GM23248 (cell line): ENCODE measurements at places on chromosomes 7 and 10. TPM values are rescaled to one million over a fixed set of nuclear protein-coding genes. Genes with fewer than 3 reads are reported as not detected.

DNA sequence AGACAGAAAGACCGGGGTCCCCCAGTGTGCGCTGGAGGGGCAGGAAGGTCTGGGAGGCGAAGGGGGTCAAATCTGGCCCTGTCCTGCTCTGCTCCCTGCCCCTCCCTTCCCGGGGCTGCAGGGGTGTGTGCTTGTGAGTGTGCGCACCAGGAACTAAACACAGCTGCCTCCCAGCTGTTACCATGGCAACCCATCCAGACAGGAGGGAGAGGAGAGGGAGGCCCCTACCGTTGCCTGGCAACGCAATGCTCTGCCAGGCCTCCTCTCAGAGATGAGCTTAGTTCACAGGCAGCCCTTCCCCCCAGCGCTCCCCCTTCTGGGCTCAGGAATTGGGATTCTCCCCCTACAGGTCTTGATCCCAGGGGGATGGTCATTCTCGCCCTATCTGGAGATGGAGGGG lies 6.1 kb downstream of the NYAP1 start:
- DNase-seq: peak; percentile 85

- peak; percentile 29 for DNase-seq
Observed at GRCh38 chr10:88113657-88114272, 250.3 kb downstream of the PTEN start.

- no peak for DNase-seq
Observed at GRCh38 chr7:117874191-117874700, 1.0 kb upstream of the CTTNBP2 start.

- no peak for DNase-seq
Observed at GRCh38 chr7:18796216-18796615, 300.7 kb downstream of the HDAC9 start.

DNA sequence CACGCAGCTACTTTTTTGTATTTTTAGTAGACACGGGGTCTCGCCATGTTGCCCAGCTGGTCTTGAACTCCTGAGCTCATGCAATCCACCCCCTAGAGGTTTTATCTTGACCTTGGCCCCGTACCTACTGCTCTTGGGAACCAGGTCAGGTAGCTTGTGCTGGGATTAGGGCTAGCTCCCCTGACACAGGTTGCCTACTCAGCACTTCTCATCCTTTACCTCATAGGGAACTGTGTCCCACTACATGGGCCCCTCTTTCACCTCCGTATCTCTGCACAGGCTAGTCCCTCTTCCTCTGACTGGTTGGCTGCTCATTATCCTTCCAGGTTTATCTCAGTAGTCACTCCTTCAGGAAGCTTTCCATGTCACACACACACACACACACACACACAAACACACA lies 58.0 kb upstream of the ITPRID1 start:
- DNase-seq: no peak

GRCh38 chr10:17873946-17874345 lies 64.8 kb downstream of the MRC1 start:
- DNase-seq: no peak

DNA sequence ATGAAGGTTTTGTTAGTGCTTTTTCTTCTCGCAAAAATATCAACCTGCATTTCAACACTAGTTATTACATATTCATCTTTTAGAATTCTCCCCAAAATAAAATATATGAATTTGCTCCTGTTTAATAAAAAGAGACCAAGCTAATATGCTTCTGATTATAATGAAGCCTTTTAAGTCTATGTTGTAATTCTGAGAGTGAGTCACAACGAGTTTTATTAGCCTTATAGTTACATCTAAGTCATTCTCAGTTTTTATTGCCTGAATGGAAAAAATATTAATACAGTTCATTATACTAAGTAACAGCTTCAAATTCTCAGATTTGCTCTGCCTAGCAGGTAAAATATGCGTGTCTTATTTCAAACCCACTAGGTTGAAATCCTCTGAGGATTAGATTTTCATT lies 152.4 kb upstream of the CELF2 start:
- DNase-seq: peak; percentile 77

GRCh38 chr10:29554660-29555059 lies 80.1 kb downstream of the SVIL start:
- DNase-seq: peak; percentile 69

DNA sequence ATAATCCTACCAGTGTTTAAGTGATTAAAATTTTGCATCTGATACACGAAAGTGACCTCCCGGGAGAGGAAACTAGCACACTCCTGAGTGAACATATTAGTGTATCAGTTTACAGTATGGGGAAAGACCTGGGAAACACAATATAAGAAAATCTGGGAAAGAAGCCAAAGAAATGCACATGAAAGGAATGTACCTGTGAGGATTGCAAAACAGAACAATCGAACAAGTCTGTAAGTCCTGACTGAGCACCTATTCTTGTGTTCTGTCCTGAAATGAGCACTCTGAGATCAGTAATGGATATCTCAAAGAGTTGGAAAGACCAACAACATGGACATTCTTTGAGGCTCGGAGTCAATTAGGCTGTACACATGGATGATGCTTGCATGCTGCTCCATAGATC lies 554.7 kb downstream of the SORCS3 start:
- DNase-seq: no peak

DNA sequence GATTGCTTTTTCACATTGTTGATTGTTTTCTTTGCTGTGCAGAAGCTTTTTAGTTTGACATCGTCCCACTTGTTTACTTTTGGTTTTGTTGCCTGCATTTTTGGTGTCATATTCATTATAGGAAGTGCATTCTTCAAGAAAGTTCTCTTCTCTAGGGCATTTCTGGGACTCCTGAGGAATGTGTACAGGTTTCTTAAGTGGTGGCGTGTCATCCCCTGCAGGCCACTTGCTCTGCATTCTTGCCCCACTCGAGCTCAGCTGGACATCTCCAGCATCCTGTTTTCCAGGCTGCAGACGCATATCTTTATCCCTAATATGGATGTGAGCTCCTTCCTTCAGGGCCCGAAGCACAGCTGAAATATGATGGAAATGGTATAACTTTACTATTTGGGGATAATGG lies 255.6 kb upstream of the HABP2 start:
- peak; percentile 64 for DNase-seq

- peak; percentile 95 for DNase-seq
Observed at GRCh38 chr7:32616625-32617024, 121.3 kb downstream of the AVL9 start.

GRCh38 chr10:68348265-68348741 lies 15.6 kb upstream of the PBLD start:
- peak; percentile 71 for DNase-seq

DNA sequence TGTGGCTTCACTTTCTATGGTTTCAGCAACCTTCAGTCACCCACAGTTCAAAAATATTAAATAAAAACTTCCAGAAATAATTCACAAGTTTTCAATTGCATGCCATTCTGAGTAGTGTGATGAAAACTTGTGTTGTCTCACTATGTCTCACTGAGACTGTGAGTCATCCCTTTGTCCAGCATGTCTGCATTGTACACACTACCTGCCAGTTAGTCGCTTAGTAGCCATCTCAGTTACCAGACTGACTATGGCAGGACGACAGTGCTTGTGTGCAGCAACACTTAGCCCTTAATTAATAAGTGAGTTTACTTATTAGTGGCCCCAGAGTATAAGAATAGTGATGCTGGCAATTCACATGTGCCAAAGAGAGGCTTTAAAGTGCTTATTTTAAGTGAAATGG lies 22.5 kb downstream of the CCDC186 start:
- peak; percentile 93 for DNase-seq

DNA sequence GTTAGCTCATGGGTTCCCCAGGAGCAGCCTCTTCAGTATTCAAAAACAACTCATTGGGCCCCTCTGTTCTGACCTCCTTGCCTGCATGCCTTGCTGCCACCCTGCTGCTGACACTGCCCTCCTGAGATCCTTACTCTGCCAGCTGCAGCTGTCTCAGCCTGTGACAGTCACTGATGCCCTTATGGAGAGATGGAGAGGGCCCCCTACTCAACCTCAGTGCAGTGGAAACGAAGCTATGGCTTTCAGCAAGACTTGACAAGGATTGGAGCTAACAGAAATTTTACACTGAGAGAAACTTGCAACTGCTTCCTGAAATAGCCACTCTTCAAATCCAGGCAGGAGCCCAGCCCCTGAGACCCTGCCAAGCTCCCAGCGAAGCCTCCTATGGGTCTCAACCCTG lies 678.3 kb upstream of the C7orf33 start:
- DNase-seq: no peak

DNA sequence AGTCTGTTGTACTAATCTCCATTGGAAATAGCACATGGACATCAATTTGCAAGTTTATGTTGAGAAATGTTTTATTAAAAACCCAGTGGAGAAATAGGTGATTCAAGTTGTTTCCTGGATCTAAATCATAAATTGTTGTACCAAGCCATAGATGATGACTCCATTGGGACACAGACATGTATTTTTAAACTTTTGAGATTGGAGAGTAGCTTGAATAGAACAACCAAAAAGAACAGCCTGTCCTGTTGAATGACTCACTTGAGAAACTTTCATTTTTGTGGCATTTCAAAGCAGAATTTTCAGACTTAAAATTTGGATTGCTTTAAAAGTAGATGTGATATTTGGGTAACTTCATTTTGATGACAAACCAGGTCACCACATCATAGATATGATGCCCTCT lies 197.5 kb downstream of the GPAM start:
- peak; percentile 9 for DNase-seq

DNA sequence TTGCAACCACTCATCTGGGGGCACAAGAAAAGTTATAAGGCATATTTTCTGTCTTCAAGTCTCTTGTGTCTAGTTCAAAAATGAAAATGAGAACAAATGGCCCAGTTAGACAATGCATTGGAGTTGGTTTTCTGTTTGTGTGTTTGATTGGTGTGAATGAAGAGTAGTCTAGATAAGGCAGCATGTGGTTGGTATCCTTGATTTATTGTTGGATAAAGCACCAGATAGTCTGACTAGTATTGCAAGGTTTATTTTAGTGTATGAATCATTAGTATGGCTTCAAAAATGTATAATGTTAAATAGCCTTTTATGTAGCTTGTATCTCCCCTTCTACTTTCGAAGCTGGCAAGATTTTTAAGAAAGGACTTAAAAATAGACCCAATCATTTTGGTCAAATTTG lies 237.3 kb downstream of the CDK14 start:
- DNase-seq: peak; percentile 9

PNLIPRP3 gene
- total RNA-seq: not detected in 2 replicates

ASB10 gene
- not detected in 2 replicates for total RNA-seq

MIOS gene
- total RNA-seq: 29.7 and 47.8 TPM in 2 replicates

KIAA1549 gene
- 3.0 and 4.2 TPM in 2 replicates for total RNA-seq
